ENCODE measurements at places on chromosomes 7 and 10. TPM values are rescaled to one million over a fixed set of nuclear protein-coding genes. Genes with fewer than 3 reads are reported as not detected.

The ELMO1 gene
- total RNA-seq: 25.0 TPM

The CCDC3 gene
- 14.3 TPM for total RNA-seq

The NUTM2A gene
- 1.4 TPM for total RNA-seq

The SCIN gene
- 5.1 TPM for total RNA-seq

The EXOC4 gene
- total RNA-seq: 80.5 TPM

Data from ovary (tissue), 10 donors.